Left lobe of liver (tissue), 2 donors: ENCODE measurements at places on chromosomes 11 and 22. TPM values are rescaled to one million over a fixed set of nuclear protein-coding genes. Genes with fewer than 3 reads are reported as not detected.

VWCE gene
- 20.6 TPM for total RNA-seq

EXPH5 gene
- total RNA-seq = 12.8 TPM

CHRDL2 gene
- total RNA-seq = 8.8 TPM

LINC01488 gene
- 27.5 TPM for total RNA-seq

CRYAB gene
- 4.8 TPM for total RNA-seq

SLC6A5 gene
- total RNA-seq = not detected

ROM1 gene
- 1.1 TPM for total RNA-seq

CRYBB2 gene
- not detected for total RNA-seq

KCNJ1 gene
- total RNA-seq = not detected

TUB gene
- total RNA-seq = 1.2 TPM

SCN4B gene
- 0.20 TPM for total RNA-seq

MMP13 gene
- total RNA-seq = not detected

BRSK2 gene
- 0.18 TPM for total RNA-seq

GRCh38 chr11:121449626-121450025, 2.5 kb upstream of the SORL1 start:
- DNase-seq = no peak

- no peak for DNase-seq
These were observed 5.8 kb downstream of the CCND1 start for GRCh38 chr11:69646493-69647389.

GRCh38 chr11:114000526-114000925, 25.6 kb downstream of the HTR3A start:
- DNase-seq = no peak

GRCh38 chr11:46122945-46123715, 1.9 kb upstream of the PHF21A start:
- DNase-seq = no peak

GRCh38 chr11:9748361-9748970, 84.6 kb downstream of the SWAP70 start:
- DNase-seq = peak; percentile 59

GRCh38 chr11:67002921-67003411, 20.0 kb upstream of the SYT12 start:
- DNase-seq = peak; percentile 91

DNA sequence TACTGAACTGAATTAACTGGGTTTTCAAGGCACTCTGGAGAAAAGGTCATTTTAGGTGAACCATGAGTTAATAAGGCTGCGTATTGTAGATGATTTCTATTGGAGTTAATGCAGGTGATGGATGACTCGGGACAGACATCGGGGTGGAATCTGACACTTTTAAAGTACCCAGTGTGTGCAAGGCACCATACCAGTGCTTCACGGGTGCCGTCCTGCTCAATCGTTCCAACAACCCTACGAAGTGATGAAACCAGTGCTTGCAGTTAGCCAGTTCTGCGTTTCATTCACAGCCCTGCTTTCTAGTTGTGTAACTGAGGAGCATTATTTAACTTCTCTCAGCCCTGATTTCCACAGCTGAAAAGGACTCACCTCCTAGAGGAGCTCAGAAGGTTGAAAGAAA, 216.5 kb downstream of the BARX2 start:
- DNase-seq = no peak

- no peak for DNase-seq
These were observed 18.1 kb upstream of the PRR5 start for GRCh38 chr22:44683881-44684280.

DNA sequence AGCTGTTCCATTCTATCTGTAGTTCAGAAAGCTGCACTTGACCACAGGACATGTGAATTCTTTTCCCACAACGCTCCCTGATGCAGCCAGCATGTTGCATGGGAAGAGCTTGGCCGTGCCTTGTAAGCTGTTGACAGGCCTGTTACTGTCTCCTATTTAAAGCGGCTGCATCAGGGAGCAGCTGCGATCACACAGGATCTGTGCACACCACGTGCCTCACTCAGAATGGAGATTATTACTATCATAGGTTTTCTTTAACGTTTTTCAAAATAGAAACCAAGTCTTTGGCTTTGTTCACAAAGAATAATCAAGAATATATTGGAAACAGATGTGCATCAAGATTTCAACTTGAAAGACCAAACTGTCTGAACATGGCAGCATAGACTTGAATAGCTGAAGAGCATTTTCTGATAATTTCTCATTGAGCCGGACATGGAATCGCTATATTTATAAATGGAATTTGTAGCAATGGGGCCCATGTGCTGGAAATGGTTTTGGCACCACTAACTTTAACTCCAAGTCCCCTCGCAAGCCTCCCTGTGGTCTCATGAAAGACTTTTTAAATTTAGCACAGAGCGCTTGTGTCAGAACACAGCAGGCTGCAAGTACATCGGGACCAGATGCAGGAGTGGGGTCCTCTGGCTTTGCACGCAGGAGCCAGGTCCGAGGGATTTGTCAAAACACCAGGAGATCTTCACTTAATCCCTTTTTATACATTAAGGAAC, 40.8 kb upstream of the MYO18B start:
- DNase-seq = no peak

- no peak for DNase-seq
These were observed 912.8 kb downstream of the DLG2 start for GRCh38 chr11:84714316-84714780.

DNA sequence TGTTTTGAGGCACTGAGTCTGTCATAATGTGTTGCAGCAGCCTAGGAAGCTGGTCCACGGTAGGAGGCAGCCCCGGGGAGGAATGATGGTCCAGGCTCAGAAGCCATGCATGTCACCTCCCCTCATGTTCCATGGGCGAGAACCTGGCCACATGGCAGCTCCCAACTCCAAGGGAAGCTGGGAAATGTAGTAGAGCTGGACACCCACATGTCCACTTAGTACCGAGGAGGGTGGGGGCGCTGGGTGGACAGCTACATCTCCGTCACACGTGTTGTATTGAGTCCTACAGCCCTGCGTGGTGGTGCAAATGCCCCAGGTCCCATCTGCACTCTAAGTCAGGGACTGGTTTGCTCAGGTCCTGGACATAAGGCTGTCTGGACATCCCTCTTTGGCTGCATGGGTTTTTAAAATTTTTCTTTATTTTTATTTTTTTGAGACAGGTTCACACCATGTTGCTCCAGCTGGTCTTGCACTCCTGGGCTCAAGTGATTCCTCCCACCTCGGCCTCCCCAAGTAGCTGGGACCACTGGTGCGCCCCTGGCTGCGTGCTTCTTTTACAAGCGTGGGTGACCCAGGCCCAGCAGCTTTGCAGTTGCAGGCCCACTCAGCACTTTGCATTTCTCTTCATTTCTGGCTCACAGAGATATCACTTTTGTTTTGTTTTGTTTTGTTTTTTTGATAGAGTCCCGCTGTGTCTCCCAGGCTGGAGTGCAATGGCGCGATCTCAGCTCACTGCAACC, 3.9 kb upstream of the CTTN start:
- no peak for DNase-seq

- no peak for DNase-seq
These were observed 21.6 kb downstream of the APOL1 start for GRCh38 chr22:36274531-36274930.

- peak; percentile 55 for DNase-seq
These were observed 16.4 kb upstream of the MRGPRX2 start for GRCh38 chr11:19076744-19077589.

- peak; percentile 29 for DNase-seq
These were observed 15.2 kb downstream of the MIF start for GRCh38 chr22:23909296-23909898.

DNA sequence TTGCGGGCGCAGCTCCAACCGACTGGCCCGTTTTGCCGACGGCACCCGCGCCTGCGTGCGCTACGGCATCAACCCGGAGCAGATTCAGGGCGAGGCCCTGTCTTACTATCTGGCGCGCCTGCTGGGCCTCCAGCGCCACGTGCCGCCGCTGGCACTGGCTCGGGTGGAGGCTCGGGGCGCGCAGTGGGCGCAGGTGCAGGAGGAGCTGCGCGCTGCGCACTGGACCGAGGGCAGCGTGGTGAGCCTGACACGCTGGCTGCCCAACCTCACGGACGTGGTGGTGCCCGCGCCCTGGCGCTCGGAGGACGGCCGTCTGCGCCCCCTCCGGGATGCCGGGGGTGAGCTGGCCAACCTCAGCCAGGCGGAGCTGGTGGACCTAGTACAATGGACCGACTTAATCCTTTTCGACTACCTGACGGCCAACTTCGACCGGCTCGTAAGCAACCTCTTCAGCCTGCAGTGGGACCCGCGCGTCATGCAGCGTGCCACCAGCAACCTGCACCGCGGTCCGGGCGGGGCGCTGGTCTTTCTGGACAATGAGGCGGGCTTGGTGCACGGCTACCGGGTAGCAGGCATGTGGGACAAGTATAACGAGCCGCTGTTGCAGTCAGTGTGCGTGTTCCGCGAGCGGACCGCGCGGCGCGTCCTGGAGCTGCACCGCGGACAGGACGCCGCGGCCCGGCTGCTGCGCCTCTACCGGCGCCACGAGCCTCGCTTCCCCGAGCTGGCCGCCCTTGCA, 1.0 kb downstream of the FJX1 start:
- peak; percentile 51 for DNase-seq

DNA sequence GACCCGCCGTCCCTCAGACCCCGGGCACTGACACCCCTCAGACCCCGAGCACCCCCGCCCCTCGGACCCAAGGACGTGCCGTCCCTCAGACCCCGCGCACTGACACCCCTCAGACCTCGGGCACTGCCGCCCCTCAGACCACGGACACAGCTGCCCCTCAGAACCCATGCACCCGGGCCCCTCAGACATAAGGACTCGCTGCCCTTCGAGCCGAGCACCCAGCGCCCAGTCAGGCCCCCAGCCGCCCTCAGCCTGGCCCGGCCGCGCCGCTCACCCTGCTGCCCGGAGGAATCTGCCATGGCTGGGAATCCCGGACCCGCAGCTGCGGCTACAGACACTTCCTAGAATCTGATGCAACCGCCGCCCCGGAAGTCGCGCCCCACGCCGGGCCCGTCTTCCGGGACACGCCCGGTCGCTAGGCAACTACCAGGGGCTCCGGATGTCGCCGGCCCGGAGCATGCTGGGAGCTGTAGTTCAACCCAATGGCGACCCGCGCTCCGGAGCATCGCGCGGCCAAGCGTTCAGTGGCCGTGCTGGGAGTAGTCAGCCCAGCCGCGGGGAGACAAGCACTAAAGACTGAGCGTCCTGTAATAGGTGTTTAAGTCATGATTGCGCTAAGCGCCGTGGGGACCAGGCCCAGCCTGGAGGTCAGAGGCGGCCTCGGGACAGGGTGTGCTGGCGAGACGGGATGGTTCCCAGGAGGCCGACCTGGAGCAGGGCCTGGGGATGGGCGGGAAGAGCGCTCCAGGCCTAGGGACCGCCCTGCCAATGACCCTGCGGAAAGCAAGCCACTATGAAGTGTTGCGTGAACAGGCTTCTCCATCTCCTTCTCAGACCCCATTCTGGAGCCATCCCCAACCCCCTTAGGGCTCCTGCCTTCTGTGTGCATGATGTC, at the start of gene CARS1:
CARS1 (minus strand) TSS at position 355 of the 895 bp plus-strand sequence; CDS start at position 299, 56 bp downstream.
- peak; percentile 97 for DNase-seq

DNA sequence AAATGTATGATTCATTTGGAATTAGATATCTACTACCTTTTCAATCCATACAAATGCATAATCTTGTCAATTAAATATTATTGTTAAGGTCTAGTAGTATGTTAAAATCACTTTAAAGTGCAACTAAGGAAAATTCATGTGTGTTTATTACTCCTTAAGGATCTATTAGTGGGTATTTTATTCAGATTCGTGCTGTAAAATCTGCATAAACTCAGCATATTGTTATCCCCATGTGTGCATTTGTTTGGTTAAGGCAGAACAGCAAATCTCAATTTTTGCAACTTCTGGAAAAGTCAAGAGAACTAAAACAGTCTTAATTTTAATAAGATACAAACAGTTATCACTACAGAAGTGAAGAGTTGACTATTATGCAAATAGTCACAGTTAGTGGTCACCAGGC, 234.5 kb downstream of the SOX6 start:
- DNase-seq = no peak

GRCh38 chr11:96257972-96258934, 84.7 kb downstream of the MAML2 start:
- no peak for DNase-seq

- DNase-seq = peak; percentile 47
These were observed 1.1 kb downstream of the UBASH3B start for GRCh38 chr11:122656631-122657101.

DNA sequence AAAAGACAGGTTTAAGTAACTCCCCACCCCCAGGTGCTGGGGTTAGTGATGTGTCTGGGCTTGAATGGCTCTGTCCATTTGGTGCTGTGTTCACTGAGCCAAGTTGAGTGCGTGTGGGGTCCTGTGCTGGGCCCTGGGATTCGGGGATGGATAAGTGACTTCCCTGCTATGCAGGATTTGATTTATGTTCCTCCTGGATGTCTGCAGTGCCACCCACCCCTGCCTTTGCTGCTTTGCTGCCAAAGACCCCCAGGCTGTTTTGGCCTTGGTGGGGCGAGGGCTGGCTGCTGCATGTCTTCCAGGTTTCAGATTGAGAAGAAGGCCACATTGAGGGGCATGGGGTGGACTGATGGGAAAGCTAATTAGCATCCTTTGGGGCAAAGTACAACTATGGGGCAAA, 77.9 kb upstream of the PARVG start:
- no peak for DNase-seq

GRCh38 chr11:61697764-61698163, 17.6 kb downstream of the DAGLA start:
- no peak for DNase-seq

- DNase-seq = no peak
These were observed 177.8 kb downstream of the FAM76B start for GRCh38 chr11:95611827-95612226.

DNA sequence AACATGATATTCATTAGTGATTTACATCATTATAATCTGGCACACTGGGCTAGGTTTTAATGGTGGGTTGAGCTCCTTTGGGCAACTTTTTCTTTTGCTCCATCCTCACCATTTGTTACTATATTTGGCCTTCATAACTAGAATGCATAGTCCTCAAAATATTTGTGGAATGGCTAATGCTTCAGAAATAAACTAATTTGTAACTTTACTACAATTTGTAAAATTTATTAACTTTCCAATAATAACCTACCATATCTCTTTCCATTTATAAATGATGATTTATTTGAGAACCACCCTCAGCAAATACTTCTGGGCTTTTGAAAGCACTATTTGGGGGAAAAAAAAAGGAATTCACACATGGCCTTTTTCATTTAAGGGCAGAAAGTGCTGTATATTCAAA, 79.7 kb downstream of the LARGE2 start:
- DNase-seq = no peak

- no peak for DNase-seq
These were observed 46.1 kb downstream of the GDPD5 start for GRCh38 chr11:75479597-75480145.

DNA sequence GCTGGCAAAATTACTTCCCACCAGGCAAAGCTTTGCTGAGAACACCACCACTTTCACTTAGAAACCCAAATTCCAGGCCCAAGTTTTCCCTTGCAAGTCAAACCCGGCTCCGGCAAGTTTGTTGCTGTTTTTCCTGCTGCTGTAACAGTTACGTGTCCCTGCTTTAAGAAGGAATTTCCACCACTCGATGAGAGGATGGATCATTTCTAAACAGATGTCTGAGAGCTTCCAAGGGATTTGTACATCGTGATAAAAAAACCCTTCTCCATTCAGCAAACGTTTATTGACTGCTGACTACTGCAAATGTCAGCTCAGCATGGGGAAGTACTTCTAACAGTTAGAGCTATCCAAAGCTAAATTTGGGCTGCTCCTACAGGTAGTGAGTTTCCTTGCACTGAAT, 19.7 kb downstream of the P2RX3 start:
- no peak for DNase-seq
